Mesendoderm (in vitro differentiated cells): ENCODE measurements at places on chromosomes 6 and 20.

DNA sequence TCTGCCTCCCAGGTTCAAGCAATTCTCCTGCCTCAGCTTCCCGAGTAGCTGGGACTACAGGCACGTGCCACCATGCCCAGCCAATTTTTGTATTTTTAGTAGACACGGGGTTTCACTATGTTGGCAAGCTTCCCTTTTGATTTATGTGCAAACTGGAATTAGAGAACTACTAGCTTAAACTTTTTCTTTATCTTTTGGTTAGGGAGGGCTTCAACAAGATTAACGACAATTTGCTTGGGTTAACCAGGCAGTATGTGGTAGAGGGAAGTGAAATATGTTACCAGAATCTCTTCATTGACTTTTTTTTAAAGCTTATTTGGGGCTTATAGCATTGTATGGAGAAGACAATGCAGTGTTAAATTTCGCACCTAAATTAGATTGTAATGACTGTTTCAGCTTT lies 9.0 kb downstream of the MYO6 start:
- DNase-seq, result no peak

GRCh38 chr6:14372734-14373489 lies 255.3 kb downstream of the CD83 start:
- DNase-seq, result no peak

GRCh38 chr6:137903933-137904821 lies 37.1 kb downstream of the TNFAIP3 start:
- no peak for DNase-seq

- DNase-seq, result no peak
Observed at GRCh38 chr6:16706029-16706428, 55.2 kb downstream of the ATXN1 start.
